ENCODE measurements at places on chromosomes 3 and 15.

DNA sequence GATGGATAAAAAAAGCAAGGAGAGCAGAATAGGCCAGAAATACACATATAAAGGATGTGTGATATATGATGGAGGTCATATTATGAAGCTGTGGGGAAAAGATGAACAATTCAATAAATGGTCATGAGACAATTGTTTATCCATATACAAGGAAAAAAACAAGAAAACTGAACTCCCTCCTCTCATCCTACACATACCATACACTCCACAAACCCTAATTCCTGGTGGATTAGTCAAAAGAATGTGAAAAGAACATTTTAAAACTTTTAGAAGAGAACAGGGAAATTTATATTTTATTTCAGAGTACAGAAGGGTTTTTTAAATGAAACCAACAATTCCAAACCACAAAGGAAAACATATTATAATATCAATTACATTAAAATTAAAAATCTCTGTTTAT, 34.5 kb upstream of the NR2E3 start:
- no peak for DNase-seq

DNA sequence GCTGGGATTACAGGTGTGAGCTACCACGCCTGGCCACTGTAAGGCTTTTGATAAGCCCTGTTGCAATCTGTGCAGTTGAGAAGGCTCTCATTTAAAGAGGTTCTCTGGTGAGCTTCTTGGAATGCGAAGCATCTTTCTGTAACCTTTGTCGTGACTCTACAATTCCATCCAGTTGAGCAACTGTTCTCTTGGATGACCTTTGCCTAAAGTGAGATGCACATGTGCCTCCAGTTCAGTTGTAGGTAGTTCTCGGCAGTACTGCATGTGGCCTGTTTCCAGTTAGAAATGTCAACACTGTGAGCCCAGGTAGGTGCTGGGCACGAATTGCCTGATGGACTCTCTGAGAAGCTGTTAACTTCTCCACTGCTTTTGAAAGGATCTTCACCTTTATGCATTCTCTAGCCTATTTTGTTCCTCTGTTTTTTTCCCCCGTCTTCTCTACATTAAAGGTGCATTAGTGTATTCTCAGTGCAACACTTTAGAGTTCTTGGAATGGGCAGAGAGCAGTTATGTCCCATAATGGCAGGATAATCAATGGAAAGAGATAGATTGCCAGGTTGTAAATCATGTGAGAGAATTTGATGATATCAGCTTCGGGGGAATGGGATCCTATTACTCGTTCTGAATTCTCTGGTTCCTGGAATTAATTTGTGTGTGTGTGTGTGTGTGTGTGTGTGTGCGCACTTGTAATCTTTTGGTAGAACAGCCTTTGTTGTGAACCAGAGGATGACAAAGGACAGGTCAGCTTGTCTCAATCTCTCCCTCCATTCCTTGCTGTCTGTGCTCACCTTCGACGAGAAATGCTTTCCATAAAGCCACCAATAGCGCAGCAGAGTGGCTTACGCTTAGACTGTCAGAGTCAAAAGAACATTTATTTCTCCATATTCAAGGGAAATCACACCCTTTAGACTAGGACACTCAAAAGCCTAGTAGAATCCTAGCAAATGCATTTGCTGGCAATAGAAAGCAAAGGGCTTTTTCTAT, 51.1 kb downstream of the PTPRG start:
- no peak for DNase-seq

DNA sequence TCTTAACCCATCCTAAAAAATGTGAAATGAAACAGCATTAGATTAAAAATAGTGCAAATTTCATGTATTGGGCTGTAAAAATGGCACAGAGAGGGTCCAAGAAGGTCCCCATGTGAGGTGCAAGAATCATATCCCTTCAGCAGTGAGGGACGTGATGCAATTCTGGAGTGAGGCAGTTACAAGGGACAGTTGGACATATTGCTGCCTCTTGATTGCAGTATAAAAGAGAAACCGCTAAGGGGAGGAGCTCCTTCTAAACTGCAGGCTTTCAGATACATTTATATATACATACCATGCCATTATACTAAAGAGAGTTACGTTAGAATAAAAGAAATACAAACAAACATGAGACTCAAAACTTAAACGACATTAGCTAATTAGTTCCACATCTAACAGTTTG, 304.2 kb upstream of the CTNNB1 start:
- DNase-seq, result no peak

- DNase-seq, result no peak
These were observed 557.9 kb downstream of the DIPK2A start for GRCh38 chr3:144529566-144529965.

DNA sequence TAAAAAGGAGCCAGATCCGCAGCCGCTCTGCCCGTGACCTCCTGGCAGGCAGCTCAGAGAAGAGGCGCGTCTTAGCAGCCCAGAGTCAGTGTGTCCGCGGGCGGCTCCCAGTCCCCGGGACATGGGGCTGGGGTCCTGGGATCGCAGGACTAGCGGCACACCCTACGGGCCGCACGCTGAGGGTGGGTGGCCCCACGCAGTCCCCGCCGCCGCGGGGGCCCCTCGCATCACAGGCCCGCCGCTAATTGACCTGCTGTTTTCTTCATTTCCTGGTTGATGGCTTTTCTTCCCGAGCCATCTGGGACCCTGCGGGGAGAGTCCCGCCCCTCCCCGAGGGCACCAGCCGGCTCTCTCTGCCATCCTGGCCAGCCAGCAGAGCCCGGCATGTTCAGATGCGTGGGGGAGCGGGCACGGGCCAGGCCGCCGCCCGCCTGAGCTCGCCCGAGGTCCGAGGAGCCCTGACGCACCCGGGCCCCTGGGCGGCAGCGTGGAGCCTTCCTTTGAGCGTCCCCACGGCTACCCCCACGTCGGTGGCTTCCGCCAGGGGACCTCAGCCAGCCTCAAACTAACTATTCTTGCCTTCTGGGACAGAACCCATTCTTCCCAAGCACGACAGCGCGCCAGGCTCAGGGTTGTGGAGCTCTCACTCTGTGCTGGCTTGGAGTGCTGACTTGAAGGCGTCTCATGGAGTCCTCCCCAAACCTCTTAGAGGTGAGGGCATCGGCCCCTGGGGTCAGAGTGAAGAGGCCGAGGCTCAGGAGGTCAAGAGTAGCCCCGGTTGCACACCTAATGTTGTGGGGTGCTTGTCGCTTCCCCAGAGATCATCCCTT, 34.6 kb upstream of the CACNA2D3 start:
- DNase-seq, result no peak

- DNase-seq, result no peak
These were observed 10.9 kb downstream of the TTLL3 start for GRCh38 chr3:9820946-9821345.

- no peak for DNase-seq
These were observed 33.2 kb downstream of the SLC12A8 start for GRCh38 chr3:125179143-125179883.

GRCh38 chr15:79896634-79897379, at the start of gene MTHFS:
TSS of gene MTHFS (minus strand) at chr15:79897014. CDS start at chr15:79896988, 26 bp downstream.
- DNase-seq, result peak; percentile 69

DNA sequence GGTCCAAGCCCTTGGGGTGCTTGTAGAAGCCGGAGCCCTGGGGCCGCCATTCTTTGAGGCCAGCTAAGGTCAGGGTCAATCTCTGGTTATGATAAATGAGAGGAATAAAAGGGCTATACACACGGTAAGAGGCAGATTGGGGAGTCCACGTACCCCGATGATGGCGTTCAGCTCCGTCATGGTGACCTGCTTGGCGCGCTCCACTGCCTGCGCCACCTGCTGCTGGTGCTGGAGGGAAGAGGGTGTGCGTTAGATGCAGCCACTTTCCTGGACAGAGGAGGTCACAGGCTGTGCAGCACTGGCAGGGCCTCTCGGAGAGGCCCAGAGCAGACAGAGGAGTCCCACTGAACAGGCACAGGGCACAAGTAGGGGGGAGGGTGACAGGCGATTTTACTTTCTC, 23.3 kb downstream of the TLE3 start:
- DNase-seq, result no peak

DNA sequence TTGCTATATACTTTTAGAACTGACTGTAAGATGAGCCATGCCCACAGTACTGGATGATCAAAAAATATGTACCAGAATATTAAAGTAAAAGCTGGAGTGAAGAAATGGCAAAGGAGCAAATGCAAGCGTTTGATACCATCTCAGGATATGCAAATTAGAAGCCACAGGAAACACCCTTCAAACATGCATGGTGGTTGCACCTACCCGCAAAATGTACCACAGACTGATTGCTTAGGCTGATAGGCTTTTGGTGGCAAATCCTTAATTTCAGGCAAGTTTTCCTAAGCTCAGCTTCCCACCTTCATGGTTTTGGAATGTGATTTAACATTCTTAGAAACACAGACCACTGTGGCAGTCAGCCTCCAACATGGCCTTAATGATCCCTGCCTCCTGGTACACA, 149.0 kb downstream of the PDZRN3 start:
- no peak for DNase-seq
